ENCODE measurements at places on chromosomes 2 and 18.

DNA sequence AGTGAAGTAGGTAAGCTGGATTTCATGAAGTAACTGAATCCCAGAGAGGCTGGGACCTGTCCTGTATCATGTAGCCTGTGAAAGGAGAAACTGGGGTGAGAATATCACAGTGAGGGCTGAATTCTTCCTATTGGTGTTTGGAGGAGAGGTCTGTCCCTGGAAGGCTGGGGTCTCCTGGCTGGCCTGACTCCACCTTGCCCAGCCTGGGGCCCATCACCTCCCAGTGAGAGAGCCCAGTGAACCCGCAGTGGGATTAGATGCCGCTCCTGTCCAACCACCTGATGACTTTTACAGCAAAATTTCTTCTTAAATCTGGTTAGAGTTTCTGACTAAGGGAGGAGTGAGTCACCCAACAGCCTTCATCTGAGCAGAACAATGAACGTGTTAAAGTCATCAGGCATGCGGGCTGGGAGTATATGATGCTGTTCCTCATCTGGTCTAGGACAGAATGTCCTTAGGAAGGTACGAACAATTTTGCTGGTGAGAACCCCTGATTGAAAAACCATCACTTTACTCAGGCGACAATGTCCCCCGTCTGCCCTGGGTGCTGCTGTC is 152.9 kb downstream of the LPIN1 start:
- DNase-seq = peak; percentile 52

GRCh38 chr2:154673694-154674093 is 24.8 kb upstream of the KCNJ3 start:
- no peak for DNase-seq

DNA sequence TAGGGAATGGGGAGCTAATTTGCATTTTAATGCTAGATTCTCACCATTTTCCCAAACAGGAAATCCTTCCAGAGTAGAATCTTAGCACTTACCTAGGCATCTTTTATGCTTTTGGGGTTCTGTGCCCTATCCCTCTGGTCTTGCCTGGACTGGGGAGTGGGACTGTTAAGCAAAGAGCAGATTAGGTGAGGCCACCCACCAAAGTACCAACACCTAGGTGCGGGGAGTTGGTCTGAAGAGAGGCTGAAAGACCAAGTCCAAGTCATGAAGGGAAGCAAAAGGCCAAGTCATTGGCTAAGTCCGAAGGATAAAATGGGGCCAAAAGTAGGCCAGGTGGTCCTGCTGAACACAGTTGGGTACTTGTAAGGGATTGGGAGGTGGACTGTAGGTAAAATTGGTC is 86.7 kb downstream of the FAM168B start:
- DNase-seq = no peak

DNA sequence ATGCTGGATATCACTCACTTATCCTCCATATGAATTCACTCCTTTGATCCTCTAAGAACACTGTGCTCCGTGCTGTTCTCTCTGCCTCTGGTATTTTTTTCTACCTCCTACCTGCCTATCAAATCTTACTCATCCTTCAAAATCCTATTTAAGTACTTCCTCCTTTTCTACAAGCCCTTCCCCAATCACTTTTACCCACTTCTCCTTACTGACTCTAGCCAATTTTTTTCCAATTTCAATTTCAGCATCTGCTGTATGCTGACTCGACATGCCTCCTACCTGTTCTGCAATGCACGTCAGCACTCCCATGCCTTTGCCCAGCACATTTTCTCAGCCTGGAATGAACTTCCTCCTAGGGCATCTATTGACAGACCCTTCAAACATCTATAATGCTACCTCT is 37.3 kb upstream of the LNPK start:
- DNase-seq = no peak

All from H54 (cell line).